ENCODE measurements at places on chromosomes 3 and 15. TPM values are rescaled to one million over a fixed set of nuclear protein-coding genes. Genes with fewer than 3 reads are reported as not detected.

Gene TMEM158
- total RNA-seq: 0.83 TPM

Gene ATP13A4
- total RNA-seq: 0.53 TPM

Gene P2RY14
- total RNA-seq: 0.56 TPM

Gene ITGA11
- total RNA-seq: 0.12 TPM

Gene ACTC1
- 2,394 TPM for total RNA-seq

Gene FOXB1
- total RNA-seq: not detected

Gene TMCO5A
- total RNA-seq: not detected

DNA sequence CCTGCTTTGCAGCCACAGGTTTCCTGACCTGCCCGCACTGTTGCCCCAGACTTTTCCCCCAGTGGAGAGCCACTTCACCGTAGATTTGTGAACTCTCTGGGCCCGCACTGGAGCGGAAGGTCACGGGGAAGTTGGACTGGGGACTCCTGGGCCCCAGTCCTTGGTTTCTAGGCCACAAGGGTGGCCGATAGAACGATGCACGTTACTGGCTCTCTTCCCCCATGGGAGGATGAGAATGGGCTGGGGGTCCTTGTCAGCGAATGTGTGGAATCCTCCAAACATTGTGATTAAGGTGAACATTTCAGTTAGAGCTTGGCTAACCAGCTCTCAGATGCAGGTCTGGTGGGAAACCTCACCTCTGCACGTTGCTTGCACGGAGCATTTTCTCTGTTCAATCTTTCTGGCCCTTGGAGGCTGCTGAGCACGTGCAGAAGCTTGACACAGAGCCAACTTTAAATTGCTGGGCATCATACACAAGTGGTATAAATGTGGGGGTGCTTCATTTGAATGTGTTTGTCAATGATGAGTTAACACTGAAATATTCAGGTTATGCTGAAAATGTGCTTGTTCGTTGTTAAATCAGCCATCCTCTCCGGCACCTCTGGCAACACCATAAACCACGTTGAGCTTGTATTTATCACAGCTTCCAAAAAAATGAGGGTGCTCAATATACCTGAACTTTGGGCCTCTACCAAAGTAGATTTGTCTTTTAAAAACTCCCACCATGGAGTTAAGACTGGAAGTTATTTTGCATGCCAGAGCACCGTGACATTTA is 976 bp downstream of the DIS3L start:
- peaks cover 3% of the 10 kb centered on the region for H3K36me3 ChIP-seq
- peak; percentile 83 for DNase-seq
- H3K27ac ChIP-seq: peak overlapping the region; percentile 91
- peak overlapping the region; percentile 43 for H3K4me3 ChIP-seq
- peaks cover 30% of the 10 kb centered on the region for H3K4me1 ChIP-seq
- H3K27me3 ChIP-seq: peaks cover 2% of the 10 kb centered on the region

- H3K4me3 ChIP-seq: no peak overlapping the region
- H3K27me3 ChIP-seq: no peaks in the 10 kb centered on the region
- no peaks in the 10 kb centered on the region for H3K36me3 ChIP-seq
- H3K27ac ChIP-seq: no peak overlapping the region
Measured at GRCh38 chr15:60413231-60413824, 15.5 kb upstream of the ANXA2 start.

DNA sequence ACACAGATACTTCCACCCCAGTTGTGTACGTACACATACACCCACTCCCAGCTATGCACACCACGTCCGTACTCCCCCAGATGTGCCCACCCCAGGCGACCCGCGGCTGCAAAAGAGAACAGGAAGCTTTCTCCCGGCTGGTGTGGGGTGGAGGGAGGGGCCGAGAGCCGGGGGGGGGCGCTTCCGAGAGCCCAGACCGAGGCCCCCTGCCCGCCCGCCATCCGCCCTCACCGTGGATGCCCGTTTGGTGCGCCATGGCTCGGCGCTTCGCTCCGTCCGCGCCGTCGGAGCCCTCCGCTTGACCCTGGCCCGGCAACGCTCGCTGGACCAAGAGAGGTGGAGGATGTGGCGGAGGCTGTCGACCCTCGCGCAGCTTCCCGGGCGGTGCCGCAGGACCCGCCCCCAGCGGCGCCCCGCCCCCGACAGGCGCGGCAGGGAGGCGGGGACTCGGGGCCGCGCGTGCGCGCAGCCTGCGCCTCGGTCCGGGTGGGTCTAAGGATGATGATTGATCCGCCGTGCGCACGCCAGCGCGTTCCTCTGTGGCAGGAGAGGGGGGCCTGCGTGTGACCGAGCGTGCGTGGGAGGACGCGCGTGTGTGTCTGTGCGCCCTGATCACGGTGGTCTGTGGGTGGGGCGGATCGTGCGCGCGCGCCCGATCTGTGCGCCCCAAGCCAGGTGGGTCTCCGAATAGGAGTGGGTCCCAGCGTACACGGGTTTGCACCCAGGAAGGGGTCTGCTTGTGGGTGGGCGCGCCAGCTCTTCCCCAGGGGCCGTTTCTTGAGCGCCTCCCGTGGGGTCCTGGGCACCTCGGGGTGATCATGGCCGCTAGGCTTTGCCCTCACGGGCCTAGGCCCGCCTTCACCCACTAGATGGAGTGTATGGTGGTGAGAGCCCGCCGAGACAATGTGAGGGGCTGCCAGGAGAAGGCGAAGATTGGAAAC is at the start of gene TWF2:
Gene TWF2, minus strand, starts transcription at position 398 of the 941 bp plus-strand sequence. Its CDS starts 142 bp downstream, at position 256.
- H3K4me1 ChIP-seq: peaks cover 14% of the 10 kb centered on the region
- H3K27ac ChIP-seq: no peak within 1 kb of the TSS
- peak within 1 kb of the TSS; percentile 93 for H3K4me3 ChIP-seq
- no peaks in the 10 kb centered on the region for H3K27me3 ChIP-seq
- peak; percentile 91 for DNase-seq

DNA sequence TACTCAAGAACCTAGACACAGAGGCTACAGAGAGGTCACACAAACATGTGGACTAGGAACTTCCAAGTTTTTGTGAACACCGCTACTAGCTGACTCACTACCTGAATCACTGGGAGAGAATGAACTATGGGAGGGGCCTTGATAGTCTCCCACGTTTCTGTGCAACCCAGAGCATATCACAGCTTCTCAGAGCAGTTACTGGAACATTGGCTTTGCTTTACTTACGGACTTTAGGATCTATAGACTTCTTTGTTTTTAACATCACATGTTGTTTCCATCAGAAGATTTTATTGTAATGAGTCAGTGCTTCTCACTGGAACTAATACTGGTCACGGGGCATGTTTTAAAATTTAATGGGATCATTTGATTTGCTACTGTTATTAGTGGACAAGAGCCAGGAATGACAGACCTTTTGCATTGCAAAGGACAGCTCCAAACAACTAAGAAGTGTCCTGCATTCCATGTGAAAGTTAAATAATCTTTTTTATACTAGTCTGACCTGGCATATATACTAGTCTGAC is 35.6 kb downstream of the RTP4 start:
- no peaks in the 10 kb centered on the region for H3K4me1 ChIP-seq
- H3K36me3 ChIP-seq: no peaks in the 10 kb centered on the region
- no peak overlapping the region for H3K4me3 ChIP-seq
- DNase-seq: peak; percentile 90
- no peaks in the 10 kb centered on the region for H3K27me3 ChIP-seq

GRCh38 chr15:73680549-73680948 is 3.6 kb upstream of the CD276 start:
- peaks cover 4% of the 10 kb centered on the region for H3K27me3 ChIP-seq
- peaks cover 6% of the 10 kb centered on the region for H3K4me1 ChIP-seq
- H3K27ac ChIP-seq: no peak overlapping the region
- H3K4me3 ChIP-seq: no peak overlapping the region
- no peaks in the 10 kb centered on the region for H3K36me3 ChIP-seq

DNA sequence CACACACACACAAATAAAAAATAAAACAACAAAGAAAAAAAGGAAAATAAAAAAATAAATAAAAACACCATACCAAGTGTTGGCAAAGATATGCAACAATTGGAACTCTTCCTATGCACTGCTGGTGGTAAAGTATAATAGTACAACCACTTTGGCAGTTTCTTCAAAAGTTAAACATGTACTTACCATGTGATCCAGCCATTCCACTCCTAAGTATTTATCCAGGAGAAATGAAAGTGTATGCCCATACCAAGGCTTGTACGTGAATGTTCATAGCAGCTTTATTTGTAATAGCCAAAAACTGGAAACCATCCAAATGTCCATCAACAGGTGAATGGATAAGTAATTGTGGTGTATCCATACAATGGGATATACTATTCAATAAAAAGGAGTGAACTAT is 17.0 kb downstream of the WDR93 start:
- H3K4me3 ChIP-seq: no peak overlapping the region
- no peak overlapping the region for H3K27ac ChIP-seq
- no peaks in the 10 kb centered on the region for H3K27me3 ChIP-seq
- no peaks in the 10 kb centered on the region for H3K4me1 ChIP-seq

DNA sequence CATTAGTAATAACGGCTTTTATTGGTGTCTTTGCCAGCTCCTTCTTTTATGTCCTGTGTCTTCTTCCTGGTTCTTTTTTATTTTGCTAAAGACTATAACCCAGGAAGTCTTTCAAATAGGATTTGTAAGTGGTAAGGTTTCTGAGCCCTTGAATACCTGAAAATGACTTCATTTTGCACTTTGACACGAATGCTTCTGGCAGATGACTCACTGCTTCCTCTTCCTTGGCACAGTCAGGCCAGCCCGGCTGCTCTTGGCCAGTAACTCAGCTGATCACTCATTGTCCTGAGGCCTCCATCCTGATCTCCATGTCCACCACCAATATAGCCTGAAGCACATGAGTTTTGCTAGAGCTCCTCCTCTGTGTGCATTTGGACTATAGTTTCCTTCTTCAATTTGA is 48.7 kb upstream of the NR2E3 start:
- H3K4me3 ChIP-seq: no peak overlapping the region
- no peaks in the 10 kb centered on the region for H3K27me3 ChIP-seq
- no peaks in the 10 kb centered on the region for H3K36me3 ChIP-seq
- DNase-seq: no peak
- peaks cover 9% of the 10 kb centered on the region for H3K4me1 ChIP-seq

DNA sequence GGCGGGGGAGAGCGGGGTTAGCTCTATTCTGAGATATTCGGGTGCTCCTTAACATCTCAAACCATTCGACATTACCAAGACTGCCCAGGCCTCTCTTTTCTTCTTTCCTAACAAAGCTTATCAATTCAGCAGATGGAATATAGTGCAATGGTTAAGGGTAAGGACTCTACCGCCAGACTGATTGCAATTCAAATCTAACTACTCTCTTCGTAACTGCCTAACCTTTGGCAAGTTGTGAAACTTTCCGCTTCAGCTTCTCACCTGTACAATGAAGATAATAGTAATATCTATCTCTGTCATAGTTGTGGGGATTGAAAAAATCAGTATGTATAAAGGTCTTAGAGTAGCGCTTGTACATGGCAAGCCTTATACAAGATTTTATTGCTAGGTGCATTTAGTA is 972 bp downstream of the UBA5 start:
- no peak for DNase-seq
- peaks cover 20% of the 10 kb centered on the region for H3K4me1 ChIP-seq
- H3K4me3 ChIP-seq: peak overlapping the region; percentile 85
- no peaks in the 10 kb centered on the region for H3K27me3 ChIP-seq

DNA sequence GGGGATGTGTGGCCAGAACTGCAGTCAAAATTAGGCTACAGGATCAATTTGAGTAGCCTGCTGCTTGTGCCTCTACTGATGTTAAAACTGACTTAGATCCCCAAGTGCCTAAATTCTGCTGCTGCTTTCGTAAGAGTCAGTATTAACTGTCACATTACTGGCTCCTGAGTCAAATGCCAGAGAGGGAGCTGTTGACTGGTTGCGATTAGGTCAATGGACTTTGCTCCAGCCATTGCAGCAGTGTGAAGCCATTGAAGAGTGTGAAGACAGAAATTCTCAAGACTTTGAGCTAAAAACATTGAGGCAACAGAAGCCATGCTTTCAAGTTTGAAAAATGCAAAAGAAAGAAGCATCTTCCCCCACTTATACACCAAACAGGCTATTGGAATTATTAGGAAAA is 151.1 kb upstream of the MITF start:
- H3K4me1 ChIP-seq: no peaks in the 10 kb centered on the region
- no peaks in the 10 kb centered on the region for H3K36me3 ChIP-seq

GRCh38 chr3:21436835-21437234 is 314.2 kb downstream of the ZNF385D start:
- peaks cover 6% of the 10 kb centered on the region for H3K27me3 ChIP-seq
- peaks cover 18% of the 10 kb centered on the region for H3K4me1 ChIP-seq
- H3K27ac ChIP-seq: no peak overlapping the region
- no peaks in the 10 kb centered on the region for H3K36me3 ChIP-seq
- H3K4me3 ChIP-seq: no peak overlapping the region

- H3K4me1 ChIP-seq: peaks cover 24% of the 10 kb centered on the region
- no peak for DNase-seq
- H3K36me3 ChIP-seq: no peaks in the 10 kb centered on the region
- H3K27ac ChIP-seq: no peak overlapping the region
- H3K4me3 ChIP-seq: no peak overlapping the region
Measured at GRCh38 chr15:75036212-75036616, 12.8 kb downstream of the PPCDC start.

GRCh38 chr15:69606144-69606543 is 153.5 kb downstream of the RPLP1 start:
- no peak overlapping the region for H3K4me3 ChIP-seq
- no peak for DNase-seq
- no peaks in the 10 kb centered on the region for H3K36me3 ChIP-seq
- H3K27ac ChIP-seq: no peak overlapping the region
- no peaks in the 10 kb centered on the region for H3K27me3 ChIP-seq

DNA sequence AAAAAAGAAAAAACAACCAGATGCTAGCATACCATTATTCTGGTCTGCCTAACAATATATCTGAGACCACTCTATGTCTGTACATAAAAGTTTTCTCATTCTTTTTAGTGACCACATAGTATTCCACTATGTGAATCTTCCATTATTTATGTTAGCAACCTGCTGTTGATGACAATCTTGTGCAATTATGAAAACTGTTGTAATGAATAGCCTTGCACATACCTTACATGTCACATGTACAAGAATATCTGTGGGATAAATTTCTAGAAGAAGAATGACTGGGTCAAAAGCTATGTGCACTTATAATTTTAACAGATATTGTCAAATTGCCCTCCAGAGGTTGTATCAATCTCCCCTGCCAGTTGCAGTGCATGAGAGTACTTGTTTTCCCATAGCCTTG is 62.5 kb downstream of the ARHGAP31 start:
- H3K4me1 ChIP-seq: peaks cover 52% of the 10 kb centered on the region
- no peaks in the 10 kb centered on the region for H3K27me3 ChIP-seq
- DNase-seq: peak; percentile 26
- no peak overlapping the region for H3K4me3 ChIP-seq

DNA sequence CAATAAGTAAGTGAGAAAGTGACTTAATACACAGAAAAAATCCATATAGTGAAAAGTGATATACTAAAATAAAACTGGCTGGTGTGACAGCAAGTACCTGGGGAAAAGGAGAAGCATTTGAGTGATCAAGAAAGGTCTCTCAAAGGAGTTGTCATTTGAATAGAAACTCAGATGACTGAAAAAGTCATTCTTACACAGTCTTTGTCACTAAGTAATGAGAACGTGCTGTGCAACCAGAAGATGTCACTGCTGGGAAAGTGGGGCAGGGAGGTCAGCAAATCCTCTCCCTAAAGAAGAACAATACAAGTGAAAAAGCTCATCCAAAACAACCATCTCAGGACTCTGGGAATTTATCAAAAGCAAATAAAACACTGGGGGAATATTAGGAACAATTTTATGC is 317.5 kb upstream of the TRIM42 start:
- H3K36me3 ChIP-seq: no peaks in the 10 kb centered on the region
- no peak overlapping the region for H3K27ac ChIP-seq
- H3K27me3 ChIP-seq: no peaks in the 10 kb centered on the region
- H3K4me1 ChIP-seq: no peaks in the 10 kb centered on the region
- no peak overlapping the region for H3K4me3 ChIP-seq

GRCh38 chr15:47299846-47300434 is 417.4 kb upstream of the SEMA6D start:
- DNase-seq: no peak
- H3K27ac ChIP-seq: no peak overlapping the region
- H3K36me3 ChIP-seq: no peaks in the 10 kb centered on the region
- peaks cover 13% of the 10 kb centered on the region for H3K4me1 ChIP-seq
- no peaks in the 10 kb centered on the region for H3K27me3 ChIP-seq

- peaks cover 19% of the 10 kb centered on the region for H3K4me1 ChIP-seq
- no peaks in the 10 kb centered on the region for H3K27me3 ChIP-seq
- no peak overlapping the region for H3K27ac ChIP-seq
- no peak overlapping the region for H3K4me3 ChIP-seq
Measured at GRCh38 chr3:12753275-12754028, 5.6 kb downstream of the TMEM40 start.

All from cardiac muscle cell (in vitro differentiated cells and primary cell).